Spinal cord (tissue), 10 donors: ENCODE measurements at places on chromosomes 5 and 9. TPM values are rescaled to one million over a fixed set of nuclear protein-coding genes. Genes with fewer than 3 reads are reported as not detected.

Gene SCAI
- total RNA-seq = 16.9 TPM

Gene TBC1D13
- total RNA-seq = 13.9 TPM

Gene CYLC2
- not detected for total RNA-seq

Gene SHROOM1
- total RNA-seq = 4.5 TPM

Gene TMEM174
- not detected for total RNA-seq
